ENCODE measurements at places on chromosomes 5 and 9.

- no peak for DNase-seq
Observed at GRCh38 chr9:134136118-134136995, 475 bp downstream of the WDR5 start.

DNA sequence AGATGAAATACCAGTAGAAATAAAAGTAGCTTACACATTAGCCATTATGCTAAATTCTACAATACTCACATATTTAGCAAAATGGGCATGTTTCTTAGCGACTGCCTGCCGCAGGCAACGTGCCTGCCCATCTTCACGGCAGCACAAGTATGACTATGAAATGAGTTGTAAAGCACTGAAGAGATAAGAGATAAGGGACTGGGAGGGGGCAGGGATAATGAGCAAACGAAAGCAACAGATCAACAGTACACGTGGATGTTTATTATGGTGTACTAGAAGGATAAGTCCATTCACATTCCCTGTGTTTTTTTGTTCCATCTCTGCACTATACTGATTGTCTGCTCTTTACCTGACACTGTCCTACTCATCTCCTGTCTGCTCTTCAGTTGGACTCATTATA lies 44.1 kb upstream of the KCNN2 start:
- DNase-seq: no peak

GRCh38 chr9:124503713-124504529 lies 3.3 kb downstream of the NR5A1 start:
- no peak for DNase-seq

DNA sequence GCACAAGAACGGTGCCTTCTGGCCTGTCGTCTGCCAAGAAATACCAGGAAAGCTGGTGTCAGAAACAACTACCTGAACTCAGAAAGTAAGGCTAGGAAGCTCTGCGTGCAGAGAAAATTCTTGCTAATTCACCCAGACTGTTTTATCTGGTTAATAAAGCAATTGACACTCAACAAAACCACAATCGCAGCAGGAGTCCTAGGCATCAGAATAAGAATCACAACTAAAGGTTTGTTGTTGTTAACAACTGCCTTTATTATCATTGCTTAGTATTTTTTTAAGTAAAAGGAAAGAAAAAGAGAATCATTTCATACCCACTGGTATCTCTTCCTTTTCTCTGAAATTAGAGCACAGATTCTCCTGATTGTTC lies 3.9 kb upstream of the ISL1 start:
- DNase-seq: no peak

DNA sequence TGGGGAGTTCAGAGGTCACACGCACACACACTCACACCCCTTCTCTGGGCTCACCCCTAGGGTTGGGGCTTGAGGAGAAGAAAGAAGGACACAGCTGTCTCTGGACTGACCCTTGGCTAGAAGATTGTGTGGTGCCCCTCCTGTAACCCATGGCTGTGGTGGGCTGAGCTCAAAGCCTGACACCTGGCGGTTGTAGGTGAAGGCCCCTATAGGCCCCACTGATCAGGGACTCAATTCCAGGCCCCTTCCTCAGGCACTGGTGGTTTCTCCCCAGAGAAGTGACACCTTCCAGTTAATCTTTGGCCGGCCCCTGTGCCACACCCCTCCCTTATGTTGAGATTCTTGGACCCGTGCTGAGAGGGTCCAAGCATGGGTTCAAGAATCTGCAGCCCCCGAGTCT lies 35.2 kb upstream of the CRB2 start:
- DNase-seq: no peak

DNA sequence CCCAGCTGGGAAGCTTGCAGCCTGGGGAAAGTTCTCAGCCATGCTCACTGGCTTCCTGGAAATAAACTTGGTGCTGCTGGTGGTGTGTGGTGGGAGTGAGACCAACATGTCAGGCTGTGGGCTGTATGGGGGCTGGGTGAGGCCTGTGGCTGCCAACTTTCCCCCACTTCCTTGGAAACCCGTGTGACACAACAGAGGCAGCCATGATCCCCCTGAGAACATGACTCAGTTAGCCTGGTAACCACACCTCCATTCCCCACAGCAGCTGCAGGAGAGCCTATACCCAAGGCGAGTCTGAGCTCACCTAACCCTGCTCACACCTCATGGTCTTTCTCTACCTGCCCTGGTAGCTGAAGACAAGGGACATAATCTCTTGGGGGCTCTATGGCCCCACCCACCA lies 72.7 kb upstream of the RGMB start:
- no peak for DNase-seq

- no peak for DNase-seq
Observed at GRCh38 chr9:82090046-82090445, 101.5 kb downstream of the SPATA31D1 start.

- DNase-seq: no peak
Observed at GRCh38 chr9:35599763-35600604, 5.1 kb upstream of the TESK1 start.

GRCh38 chr9:130478736-130479575 lies 34.2 kb downstream of the ASS1 start:
- DNase-seq: no peak

GRCh38 chr9:86257391-86257790 lies 2.1 kb downstream of the C9orf153 start:
- no peak for DNase-seq

DNA sequence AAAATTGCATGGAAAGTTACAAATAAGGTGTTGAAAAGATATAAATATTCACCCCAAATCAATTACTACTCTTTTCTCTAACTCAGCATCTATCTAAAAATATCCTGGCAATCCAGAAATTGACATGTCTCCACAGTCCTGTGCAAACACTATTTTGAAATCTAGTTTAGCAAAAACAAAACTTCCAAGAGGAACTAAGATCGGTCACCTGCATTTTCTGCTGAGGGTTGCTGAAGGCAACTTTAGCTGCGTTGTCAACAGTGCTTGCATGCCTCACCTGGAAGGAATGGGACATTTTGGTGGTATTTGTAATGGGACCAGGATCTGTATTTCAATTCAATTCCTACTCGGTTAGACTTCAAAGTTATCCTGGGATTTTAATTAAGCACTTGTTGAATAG lies 398.3 kb downstream of the NTRK2 start:
- no peak for DNase-seq

GRCh38 chr9:7042124-7042523 lies 284.4 kb downstream of the KDM4C start:
- DNase-seq: no peak

GRCh38 chr9:83062651-83063527 lies at the start of gene RASEF:
RASEF (minus strand) TSS chr9:83063142; CDS start chr9:83062867, 275 bp downstream.
- DNase-seq: no peak

DNA sequence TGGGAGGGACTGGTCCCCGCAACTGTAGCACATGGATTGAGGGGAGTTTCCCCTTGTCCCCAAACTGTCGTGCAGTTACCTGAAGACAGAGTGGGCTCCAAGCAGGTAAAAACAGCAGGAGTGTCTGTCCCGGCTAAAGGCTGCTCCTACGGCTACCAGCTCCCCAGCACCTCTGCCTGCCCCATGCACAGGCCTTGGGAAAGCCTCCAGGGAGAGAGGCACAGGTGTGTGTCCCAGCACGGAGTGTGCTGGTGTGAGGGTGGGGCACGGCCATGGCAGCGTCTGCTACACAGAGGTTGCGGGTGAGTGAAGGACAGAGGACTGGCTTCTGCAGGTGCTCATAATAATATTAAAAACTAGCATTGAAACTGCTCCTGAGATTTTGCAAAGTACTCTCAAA lies 30.4 kb downstream of the STC2 start:
- no peak for DNase-seq

DNA sequence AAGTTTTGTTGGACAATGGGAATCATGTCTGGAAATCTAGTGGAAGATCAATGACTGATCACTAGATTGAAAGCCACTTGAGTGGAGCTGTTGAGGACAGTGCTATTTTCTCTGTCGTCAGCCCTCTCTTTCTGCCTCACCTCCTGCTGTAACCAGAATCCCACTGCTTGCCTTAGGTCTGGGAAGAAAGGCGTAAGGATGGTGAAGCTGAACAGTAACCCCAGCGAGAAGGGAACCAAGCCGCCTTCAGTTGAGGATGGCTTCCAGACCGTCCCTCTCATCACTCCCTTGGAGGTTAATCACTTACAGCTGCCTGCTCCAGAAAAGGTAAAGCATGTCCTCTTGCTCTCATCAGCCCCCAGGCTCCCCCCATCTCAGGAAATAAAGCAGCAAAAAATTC lies 1.1 kb downstream of the NSG2 start:
- DNase-seq: no peak

GRCh38 chr5:163350083-163350482 lies 87.3 kb upstream of the CCNG1 start:
- no peak for DNase-seq

- no peak for DNase-seq
Observed at GRCh38 chr9:4167079-4167671, 132.7 kb downstream of the GLIS3 start.

DNA sequence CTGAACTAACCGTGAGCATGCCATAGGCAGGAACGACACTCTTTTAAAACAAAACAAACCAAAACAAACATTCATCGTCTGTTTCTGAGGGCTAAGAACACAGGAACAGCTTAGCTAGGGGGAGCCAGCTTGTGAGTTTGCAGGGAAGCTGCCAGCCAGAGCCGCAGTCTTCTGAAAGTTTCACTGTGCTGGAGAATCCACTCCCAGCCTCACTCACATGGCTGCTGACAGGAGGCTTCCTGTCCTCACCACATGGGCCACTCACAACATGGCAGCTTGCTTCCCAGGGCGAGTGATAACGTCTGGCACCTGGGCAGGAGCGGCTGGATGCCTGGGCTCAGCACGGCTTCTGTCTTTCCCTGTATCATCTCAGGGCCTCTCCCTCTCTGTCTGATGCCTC lies 275.2 kb downstream of the MSX2 start:
- no peak for DNase-seq

- no peak for DNase-seq
Observed at GRCh38 chr5:139789845-139790189, 5.8 kb upstream of the PSD2 start.

All from SIG-M5 (cell line).